ENCODE measurements at places on chromosomes 3 and 15.

DNA sequence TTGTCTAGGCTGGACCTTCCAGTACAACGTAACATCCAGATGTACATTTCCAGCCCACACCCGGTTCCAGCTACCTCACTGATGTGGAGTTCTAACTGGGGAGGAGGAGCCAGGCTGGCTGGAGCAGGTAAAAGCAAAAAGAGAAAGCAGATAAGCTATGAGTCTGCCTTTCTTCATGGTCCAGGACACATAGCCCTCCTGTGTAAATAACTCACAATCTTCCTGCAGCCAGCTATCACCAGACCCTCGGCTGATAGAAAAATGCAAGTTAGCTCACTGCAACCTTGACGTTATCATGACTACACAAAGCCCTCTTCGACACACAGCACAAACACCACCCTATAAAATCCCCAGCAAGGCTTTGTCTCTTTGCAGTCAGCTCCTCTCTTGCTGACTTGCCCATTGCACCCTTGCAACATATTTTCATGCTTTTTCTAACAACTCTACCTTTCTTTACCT lies 20.5 kb upstream of the ELP6 start:
- DNase-seq = no peak

GRCh38 chr3:172148241-172148640 lies 108.9 kb downstream of the FNDC3B start:
- DNase-seq = no peak

GRCh38 chr15:76162784-76163456 lies 103.1 kb downstream of the TMEM266 start:
- DNase-seq = no peak

GRCh38 chr15:75233504-75234190 lies 24.5 kb upstream of the GOLGA6C start:
- DNase-seq = no peak

GRCh38 chr3:149163066-149163465 lies 33.6 kb downstream of the HPS3 start:
- DNase-seq = no peak

GRCh38 chr3:59467476-59467875 lies 417.7 kb upstream of the CFAP20DC start:
- no peak for DNase-seq

- DNase-seq = no peak
Observed at GRCh38 chr3:79086514-79086913, 681.3 kb downstream of the ROBO1 start.

GRCh38 chr3:44226573-44226972 lies 15.1 kb upstream of the TOPAZ1 start:
- no peak for DNase-seq

GRCh38 chr15:63876085-63876662 lies 42.4 kb upstream of the HERC1 start:
- DNase-seq = no peak

DNA sequence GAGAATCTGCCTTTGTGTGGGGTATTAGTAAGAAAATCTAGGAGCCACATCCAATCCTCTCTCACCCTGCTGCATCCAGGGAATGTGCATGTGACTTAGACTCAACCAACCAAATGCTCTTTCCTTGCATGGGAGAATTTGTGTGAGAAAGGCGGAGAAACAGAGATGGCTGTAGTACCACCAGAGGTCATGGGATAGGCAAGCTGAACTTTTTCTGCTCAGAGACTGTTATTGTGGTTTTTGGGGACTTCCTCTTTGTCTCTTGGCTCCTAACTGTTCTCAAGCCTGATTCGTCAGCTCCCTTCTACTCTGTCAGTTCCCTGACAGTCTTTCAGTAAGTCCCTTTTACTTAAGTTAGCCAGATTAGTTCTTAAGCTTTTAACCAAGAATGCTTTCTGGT lies 2.6 kb upstream of the ZSCAN2 start:
- no peak for DNase-seq

DNA sequence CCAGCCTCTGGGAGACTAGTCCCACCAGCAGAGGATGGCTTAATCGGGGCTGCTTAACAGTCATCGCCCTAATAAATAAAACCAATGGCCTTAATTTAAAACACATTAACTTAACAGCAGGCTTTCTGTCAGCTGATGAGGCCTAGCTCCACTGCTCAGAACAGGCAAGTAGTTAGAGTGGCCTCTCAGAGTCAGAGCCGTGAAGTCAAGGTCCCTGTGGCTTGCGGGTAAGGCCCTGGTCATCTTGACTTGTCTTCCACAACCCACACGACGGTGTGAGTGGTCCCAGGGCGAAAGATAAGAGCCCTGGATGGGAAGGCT lies 11.8 kb downstream of the XXYLT1 start:
- DNase-seq = no peak

DNA sequence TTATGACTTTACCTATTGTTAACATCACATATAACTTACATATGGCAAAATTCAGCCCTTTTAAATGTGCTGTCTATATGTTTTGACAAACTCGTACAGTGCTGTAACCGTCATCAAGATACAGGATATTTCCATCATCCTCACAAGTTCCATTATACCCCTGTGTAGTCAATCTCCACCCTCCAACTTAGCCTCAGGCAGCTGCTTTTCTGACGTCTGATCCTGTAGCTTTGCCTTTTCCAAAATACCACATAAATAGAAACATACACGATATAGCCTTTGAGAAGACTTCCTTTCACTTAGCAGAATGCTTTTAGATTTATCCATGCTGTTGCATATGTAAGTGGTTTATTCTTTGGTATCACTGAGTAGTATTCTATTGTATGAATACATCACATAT lies 47.1 kb downstream of the SLC12A1 start:
- DNase-seq = no peak

DNA sequence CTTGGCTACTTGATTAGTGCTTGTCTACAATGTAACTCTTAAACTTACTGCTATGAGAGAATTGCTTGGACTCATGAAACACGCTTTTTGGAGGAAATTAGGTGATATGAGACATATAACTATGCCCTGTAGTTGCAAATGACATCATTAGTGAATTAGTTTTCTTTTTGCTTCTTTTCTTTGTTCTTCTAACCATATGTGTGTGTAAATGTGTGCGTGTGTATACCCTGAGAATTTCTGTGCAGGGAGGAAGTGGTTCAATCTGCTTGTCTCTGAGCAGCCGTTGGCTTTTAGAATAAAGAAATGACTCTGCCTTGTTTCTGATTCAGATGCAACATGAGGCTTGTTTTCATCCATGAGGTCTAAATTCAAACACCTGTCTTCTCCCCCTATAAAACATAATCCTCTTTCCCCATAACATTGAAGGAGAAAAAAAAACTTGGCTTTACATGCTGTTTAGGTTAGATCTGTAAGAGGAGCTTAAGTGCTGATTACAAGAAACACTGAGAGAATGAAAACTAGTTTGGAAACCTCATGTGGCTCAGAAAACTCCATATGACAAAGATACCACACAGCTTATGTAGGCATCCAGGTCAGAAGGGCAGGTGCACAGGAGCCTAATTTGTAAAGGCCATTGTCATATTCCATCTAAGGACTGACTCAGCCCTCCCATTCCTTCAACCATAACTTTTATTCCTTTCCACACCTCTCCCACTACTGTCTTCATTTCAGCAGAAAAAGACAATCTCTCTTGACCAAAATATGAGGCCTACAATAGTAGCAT lies 30.5 kb upstream of the BLM start:
- peak; percentile 97 for DNase-seq

GRCh38 chr3:120652281-120652680 lies 29.8 kb downstream of the HGD start:
- DNase-seq = no peak

DNA sequence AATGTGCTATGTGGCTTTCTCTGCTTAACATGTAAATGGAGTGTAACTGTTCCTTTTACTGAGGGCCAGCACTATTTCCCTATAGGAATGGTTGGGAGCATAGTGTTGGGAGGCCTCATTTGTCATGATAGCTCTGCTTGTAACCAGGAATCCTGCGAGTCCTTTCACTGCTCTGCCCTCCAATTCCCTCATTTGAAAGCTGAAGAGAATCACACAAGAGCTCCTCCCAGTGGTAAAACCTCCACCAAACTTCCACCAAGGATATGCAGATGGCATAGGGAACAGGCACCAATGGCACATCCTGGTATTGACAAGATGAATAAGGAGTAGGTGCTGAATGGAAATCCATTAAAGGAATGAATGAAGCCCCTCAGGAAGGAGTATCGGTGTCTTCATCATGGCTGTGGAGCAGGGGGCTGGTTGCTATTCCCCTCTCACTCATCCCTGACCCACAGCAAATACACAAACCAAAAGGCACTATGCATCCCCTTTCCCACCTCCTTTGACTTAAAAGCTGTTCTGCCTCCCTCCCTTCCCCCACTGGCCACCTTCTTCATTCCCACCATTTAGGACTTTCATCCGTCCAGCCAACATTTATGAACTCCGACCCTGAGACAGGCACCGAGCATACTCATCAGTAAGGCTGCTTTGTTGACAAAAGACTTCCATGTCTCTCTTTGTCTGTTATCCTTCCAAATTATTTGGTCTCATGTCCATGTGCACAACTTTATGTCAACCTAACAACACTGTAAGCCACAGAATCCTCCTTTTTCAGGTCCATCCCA lies 560.8 kb downstream of the FOXP1 start:
- no peak for DNase-seq

- DNase-seq = no peak
Observed at GRCh38 chr15:97759363-97759762, 201.1 kb upstream of the ARRDC4 start.

- no peak for DNase-seq
Observed at GRCh38 chr3:8854656-8855055, 85.2 kb upstream of the OXTR start.

DNA sequence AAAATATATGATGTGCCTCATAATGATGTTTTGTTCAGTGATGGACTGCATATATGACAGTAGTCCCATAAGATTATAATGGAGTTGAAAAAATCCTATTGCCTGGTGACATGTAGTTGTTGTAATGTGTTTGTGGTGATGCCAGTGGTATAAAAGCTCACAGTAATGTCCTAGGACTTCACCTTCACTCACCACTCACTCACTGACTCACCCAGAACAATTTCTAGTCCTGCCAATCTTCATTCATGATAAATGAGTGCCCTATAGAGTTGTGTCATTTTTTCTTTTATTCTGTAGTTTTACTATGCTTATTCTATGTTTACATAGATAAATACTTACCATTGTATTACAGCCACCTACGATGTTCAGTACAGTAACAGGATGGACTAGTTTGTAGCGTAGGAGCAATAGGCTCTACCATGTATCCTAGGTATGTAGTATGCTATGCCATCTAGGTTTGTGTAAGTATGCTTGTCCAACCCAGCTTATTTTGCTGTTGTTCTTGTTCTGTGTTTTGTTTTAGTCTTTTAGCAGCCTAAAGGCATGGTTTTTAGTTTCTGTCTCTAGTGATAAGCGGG lies 88.5 kb upstream of the LRRFIP2 start:
- DNase-seq = no peak

DNA sequence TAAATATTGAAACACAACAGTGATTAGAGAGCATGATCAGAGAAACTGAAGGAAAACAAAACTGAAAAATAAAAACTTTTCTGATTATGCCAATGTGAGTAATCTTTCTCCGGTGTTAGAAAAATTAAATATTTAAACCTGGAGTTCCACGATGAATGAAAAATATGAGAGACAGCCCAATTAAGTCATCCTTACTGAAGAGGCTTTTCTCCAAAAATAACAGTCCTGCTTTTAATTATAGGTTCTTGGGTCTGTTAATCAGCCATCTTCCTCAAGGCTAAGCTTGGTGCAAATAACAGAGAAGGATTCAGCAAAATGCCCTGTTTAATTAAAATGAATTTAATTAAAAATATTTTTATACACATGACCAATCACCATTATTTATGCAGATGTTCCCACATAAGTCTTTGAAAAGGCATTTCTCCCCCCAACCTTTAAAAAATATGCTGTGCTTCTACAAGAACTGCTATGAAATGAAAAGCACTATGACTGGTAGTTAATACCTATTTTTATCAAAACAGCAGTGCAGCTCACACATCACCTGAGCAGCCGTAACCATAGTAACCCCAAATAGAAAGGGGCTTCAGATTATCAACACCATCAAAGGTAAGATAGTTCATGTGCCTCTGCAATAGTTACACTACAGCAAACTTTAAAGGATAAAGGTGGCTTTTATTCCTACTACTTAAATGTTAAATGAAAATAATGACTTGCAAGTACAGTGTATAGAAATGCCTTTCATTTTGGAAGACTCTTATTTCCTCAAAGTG lies 175.7 kb downstream of the SLC9A9 start:
- DNase-seq = no peak

DNA sequence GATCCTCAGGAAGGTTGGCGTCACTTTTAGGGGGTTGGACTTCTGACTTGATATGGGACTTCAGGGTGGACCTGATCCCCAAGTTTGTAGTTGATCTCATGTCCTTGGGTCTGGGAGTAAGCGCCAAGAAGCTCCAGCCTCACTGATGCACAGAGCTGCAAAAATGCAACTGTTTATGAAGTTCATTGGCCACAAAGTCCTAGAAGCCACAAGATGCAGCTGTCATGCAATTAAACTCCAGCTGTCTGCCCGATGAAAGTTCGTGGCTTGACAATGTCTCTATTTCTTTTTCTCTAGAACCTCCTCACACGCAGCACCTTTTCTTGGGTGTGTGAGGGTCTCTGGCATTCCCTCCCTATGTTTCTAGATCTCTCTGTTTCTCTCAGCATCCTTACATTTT lies 9.2 kb upstream of the ACAN start:
- no peak for DNase-seq

DNA sequence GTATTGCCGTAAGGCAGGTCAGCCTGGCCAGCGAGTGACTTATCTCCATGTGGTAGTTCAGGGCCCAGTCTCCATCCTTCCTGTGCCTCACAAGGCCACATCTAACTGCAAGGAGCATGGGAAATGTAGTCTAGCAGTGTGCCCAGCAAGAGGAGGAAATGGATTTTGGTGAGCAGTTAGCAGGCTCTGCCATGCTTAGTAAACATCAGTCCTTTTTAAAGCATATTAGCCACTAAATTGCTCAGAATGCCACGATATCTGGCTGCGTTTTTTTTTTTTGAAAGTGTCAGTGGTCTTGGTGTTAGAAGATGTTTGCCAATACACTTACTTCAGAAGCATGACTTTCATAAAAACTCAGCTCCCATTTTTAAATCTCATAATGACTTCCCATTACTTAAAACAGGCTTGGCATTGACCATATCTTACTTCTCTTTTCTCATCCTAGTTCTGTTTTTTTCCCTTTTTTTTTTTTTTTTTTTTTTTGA lies 470.2 kb upstream of the TPRG1 start:
- no peak for DNase-seq

GRCh38 chr3:71395927-71396695 lies 187.4 kb downstream of the FOXP1 start:
- DNase-seq = no peak
